ENCODE measurements at places on chromosomes 4 and X. TPM values are rescaled to one million over a fixed set of nuclear protein-coding genes. Genes with fewer than 3 reads are reported as not detected.

Gene DDX3X
- 454 TPM for total RNA-seq

Gene XAGE1A
- total RNA-seq: 36.9 TPM

Gene RTL5
- total RNA-seq: 8.4 TPM

Gene CT45A2
- not detected for total RNA-seq

Gene SLITRK2
- not detected for total RNA-seq

Gene CT45A1
- total RNA-seq: not detected

Gene TKTL2
- total RNA-seq: not detected

Gene MAP3K15
- 0.06 TPM for total RNA-seq

Gene SPARCL1
- 1.1 TPM for total RNA-seq

Gene RNF175
- total RNA-seq: 6.8 TPM

Gene NXF2
- total RNA-seq: not detected

Gene PCDH11X
- total RNA-seq: 21.4 TPM

Gene GIMD1
- total RNA-seq: not detected

Gene DAPP1
- not detected for total RNA-seq

Gene PHKA1
- total RNA-seq: 10.5 TPM

Gene UBL4A
- total RNA-seq: 30.4 TPM

Gene GAB3
- total RNA-seq: 0.09 TPM

Gene TLR8
- not detected for total RNA-seq

Gene SSX4B
- not detected for total RNA-seq

Gene PNMA3
- 0.90 TPM for total RNA-seq

Gene DCAF12L2
- 0.83 TPM for total RNA-seq

Gene CWH43
- not detected for total RNA-seq

Gene KLHL34
- not detected for total RNA-seq

Gene CABS1
- total RNA-seq: not detected

Gene CPZ
- total RNA-seq: 0.28 TPM

Gene STAG2
- 117 TPM for total RNA-seq

Gene STK26
- total RNA-seq: 60.8 TPM

Gene HSFX2
- not detected for total RNA-seq

Gene TCEAL6
- total RNA-seq: not detected

Gene SPANXD
- total RNA-seq: not detected

Gene BMPR1B
- total RNA-seq: 3.7 TPM

Gene SNCA
- total RNA-seq: 2.6 TPM
